ENCODE measurements at places on chromosomes 3 and 15.

DNA sequence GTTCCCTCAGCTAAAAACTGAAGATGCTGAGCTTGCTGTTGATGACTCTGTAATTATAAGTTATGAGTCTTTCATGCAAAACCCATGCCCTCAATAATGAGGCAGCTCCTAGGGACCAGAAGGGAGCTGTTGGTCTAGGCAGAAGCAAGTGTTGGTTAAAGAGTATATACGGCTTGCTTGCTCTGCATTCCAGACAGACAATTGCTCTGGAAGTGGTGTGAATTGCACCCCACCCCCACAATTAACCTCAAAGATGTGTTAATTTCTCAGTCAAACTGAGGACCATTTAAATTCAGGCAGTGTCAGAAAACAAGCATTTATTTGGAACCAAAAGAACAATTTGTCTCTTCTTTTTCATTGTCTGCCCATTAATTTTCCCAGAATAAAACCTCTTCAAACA is 163.5 kb upstream of the EOMES start:
- no peak for DNase-seq

- DNase-seq: no peak
These were observed 117.9 kb upstream of the PTX3 start for GRCh38 chr3:157318639-157319288.

GRCh38 chr3:123961508-123961856 is 453 bp upstream of the CCDC14 start:
- no peak for DNase-seq

- DNase-seq: no peak
These were observed 96.0 kb upstream of the MELTF start for GRCh38 chr3:197125636-197126035.

- no peak for DNase-seq
These were observed 21.6 kb downstream of the P3H2 start for GRCh38 chr3:190099099-190099498.

DNA sequence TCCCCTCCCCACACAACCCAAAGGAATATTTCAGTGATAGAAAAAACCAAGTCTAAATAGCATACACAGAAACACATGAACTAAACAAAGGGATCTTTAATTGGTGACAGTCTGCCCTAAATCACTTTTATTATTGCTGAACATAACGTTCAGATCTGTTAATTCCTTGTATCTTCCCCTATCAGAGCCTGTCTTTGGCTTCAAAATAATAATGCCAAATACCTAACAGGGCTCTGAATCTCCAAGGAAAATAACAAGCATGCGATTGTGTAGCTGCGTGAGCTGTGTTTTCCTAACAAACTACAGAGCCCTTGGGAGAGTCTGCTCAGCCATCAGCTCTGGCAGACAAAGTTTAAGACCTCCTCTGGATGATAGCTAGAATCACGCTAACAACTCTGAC is 1010.1 kb downstream of the ROBO1 start:
- no peak for DNase-seq

- peak; percentile 47 for DNase-seq
These were observed 862.5 kb downstream of the CADM2 start for GRCh38 chr3:85821130-85821756.

DNA sequence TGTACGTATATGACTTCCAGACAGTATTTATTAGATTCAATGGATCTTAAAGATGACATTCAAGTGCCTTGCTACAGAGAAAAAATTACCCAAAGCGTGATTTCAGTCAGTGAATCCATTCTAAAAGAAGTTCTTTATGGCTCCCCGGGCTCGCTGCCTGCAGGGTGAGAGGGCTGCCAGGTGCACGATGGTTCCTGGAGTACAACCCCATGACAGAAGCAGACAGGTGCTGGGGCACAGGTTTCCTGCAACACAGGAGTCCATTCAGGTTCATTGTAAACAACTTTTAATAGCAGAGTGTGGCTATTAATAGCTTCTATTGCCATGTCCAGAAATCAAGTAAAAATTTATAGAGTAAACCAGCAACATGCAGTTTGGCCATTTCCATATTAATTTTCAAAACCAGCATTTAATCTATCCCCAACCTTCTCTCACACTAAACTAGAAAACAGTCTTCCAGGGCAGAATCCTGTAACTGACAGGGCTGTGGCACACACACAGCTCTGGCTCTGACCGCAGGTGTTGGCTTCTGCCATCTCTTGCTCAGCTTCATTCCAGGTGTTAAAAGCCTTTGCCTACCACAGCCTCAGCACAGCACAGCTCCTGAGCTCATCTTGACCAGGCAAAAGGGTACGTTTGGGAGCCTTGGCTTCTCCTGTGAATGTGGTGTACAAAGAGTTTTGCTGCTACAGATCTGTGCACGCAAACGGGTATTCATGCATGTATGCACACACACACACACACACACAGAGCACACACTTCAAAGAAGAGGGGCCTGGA is 185.9 kb downstream of the MEX3B start:
- DNase-seq: peak; percentile 38

DNA sequence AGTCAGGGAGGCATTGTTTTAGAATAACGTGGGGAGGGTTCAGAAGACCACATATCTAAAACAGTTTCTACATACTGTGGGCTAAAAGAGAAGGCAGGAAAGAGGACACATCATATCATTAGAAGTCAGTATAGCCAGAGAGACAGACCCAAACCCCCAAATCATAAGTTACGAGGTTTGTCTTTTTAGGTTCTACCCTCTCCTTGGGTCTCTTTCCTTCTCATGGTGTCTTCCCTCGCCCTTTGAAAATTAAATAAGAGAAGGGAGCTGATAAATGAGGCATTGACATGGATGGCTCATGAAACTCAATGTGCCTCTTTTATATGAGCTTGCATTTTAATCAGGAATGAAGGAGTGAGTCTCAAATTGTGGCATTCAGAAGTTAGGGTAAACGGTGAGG is 3.4 kb downstream of the UPK1B start:
- no peak for DNase-seq

- DNase-seq: peak; percentile 69
These were observed 17.9 kb downstream of the IL12A start for GRCh38 chr3:160006282-160007163.

- peak; percentile 54 for DNase-seq
These were observed 10.1 kb upstream of the CAMK1 start for GRCh38 chr3:9779721-9780457.

DNA sequence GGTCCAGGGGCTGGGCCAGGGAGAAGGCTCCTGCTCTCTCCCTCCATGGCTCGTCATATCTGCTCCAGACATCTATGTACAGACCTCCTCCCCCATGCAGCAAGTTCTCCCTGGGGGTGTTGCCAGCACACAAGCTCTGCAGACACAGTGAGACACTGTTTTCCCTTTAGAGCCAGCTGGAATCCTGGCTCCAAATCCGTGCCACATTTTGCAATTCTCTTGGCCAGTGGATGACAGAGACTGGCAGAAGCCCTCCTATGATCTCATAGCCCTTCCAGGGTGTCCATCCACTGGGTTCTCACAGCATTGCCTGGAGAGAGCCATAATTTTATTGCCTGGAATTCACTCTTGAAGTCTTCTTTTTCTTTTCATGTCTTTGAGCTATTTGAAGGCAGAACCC is 203.9 kb downstream of the TLE3 start:
- DNase-seq: no peak

DNA sequence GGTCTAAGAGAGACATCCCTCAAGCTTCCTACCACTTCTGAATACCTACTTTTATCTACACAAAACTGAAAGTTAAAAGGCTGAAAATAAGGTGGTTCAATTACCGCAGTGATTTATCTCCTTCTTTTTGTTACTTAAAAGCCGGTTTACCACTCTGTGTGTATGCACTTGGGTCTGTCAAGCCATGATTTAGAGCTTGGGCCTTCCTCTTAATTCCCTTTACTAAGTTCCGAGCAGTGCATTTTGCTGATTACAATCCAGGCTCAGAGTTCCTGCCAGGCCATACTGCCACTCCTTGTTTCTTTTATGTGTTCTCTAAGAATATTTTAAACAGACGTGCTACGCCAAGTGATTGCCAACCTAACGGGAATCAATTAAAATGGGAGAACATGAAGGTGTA is 16.5 kb downstream of the KCTD6 start:
- no peak for DNase-seq

GRCh38 chr3:121529308-121529707 is 16.5 kb downstream of the POLQ start:
- DNase-seq: peak; percentile 28

GRCh38 chr3:44893097-44893496 is 18.7 kb downstream of the TGM4 start:
- no peak for DNase-seq

- DNase-seq: no peak
These were observed 21.6 kb downstream of the ST6GAL1 start for GRCh38 chr3:186951640-186952552.

DNA sequence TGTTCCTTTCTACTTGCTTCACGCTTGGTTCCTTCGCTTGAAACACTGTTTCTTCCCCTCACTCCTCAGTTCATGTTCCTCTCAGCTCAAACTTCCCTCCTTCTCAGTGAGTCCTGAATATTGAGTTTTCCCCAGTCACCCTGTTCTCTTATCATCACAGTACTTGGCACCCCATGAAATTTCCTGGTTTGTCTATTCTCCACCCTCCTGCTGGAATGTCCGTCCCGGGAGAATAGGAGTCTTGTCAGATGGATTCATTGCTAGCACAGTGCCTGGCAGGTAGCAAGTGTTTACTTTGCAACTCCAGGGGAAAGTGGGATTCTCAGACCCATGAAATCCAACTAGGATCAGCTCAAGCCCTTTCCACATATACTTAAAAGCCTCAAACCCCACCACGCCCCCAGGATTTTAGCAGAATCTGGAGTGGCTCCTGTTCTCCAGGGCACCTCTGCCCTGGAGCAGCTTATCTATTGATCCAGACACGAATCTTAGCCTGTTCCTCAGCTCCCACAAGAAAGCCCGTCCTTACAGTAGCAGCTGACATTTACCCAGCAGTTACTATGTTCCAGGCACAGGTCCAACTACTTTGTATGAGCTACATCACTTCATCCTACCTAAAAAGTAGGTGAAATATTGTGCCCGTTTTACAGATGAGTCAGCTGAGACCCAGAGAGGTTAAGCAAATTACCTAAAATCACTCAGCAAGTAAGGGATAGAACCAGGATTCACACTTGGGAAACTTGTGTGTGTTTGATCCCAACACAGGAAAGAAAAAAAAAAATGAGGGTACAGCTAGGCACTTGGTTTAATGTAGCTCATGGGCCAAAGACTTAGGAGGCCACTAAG is 36.8 kb upstream of the MAP3K13 start:
- DNase-seq: no peak

DNA sequence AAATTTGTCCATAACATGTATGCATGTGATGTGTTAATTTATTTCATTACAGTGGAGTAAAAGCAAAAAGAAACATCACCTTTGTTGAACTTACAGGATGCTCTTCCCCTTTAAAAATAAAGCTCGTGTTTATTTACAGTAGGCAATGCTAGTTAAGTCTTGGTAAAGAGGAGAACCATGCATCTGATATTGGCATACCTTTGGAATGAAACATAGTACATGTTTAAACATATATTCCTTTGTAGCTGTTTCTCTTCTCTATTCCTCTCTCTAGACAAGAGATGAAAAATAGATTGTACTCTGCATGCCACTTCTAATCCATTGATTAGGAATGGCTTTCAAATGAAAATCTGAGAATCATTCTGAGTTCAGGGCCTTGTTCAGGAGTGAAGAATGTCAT is 374.9 kb upstream of the CNTN4 start:
- DNase-seq: no peak

GRCh38 chr15:96182736-96183513 is 147.6 kb upstream of the NR2F2 start:
- DNase-seq: no peak

DNA sequence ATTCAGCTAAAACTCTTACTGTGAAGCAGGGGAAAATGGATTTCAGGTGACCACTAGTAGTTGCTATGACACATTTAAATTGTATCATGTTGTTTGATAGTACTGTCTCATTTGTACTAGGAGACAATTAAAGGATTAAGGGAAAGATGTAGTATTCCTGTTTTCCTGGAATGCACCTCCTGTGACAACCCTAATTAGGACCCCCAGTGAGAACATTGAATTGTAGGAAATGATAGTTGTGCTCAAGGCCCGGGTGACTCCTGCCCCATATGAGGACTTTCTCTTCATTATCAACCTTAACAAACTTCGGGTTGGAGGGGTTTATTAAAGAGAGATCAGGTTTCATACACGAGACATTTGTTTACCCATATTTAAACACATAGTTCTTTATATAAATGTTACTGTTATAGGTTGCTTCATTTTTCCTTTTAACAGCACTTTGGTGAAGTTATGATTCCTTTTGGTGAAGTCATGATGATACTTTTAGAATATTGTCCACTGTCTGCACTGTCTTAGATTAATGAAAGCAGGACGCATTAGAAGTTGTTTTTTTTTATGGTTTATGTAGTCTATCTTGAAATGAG is 392.6 kb upstream of the NAALADL2 start:
- DNase-seq: no peak

- no peak for DNase-seq
These were observed 49.5 kb downstream of the CEP63 start for GRCh38 chr3:134535186-134535970.

- no peak for DNase-seq
These were observed 8.3 kb downstream of the CACNA1D start for GRCh38 chr3:53502737-53503136.

DNA sequence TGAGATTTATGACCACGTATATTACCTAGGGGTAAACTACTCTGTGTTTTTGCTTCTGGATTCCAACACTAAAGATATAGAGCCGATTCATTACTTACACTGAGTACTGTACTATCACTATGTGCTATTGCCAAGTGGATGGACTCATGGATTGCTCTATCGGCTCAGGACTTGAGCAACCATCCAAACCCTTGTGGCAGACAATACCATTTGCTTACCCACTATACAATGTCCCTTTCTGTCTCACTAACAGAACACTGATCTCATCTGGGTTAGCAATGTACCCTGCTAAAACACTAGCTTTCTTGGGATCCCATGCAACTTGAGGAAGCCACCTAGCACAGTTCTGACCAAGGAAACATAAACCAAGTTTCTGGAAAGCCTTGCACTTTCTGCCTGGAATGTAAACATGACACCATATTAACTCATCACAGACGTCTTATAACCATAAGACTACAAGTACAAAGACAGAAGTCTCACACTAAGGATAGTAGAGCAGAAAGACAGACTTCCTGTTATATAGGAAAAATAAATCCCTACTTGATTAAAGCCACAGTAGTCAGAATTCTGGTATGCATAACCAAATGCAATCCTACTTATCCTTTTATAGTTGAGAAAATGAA is 38.6 kb downstream of the HACD2 start:
- DNase-seq: no peak

GRCh38 chr3:120144267-120144666 is 50.0 kb upstream of the GSK3B start:
- DNase-seq: no peak

- no peak for DNase-seq
These were observed 15.5 kb upstream of the ATP1B3 start for GRCh38 chr3:141860766-141861513.
